GM12891 (cell line): ENCODE measurements at places on chromosomes 16 and 17.
A peak's percentile ranks its signal among the peaks of the same experiment; 100 is the strongest.

DNA sequence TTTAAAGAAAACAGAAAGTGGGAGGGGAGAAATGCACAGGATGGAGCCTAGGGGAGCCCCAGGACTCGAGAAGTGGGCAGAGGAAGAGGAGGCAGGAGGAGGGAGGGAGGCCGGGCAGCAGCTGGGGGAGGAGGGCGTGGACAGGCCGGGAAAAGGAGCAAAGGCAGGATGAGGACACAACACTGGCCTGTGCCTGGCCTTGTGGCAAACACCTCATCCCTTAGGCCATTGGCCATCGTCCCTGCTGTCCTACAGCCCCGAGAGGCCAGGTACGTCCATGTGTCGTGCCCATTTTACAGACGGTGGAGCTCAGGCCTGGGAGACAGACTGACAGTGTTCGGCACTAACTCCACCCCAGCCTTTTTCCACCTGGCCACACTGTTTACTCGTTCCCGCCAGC lies 15.9 kb downstream of the JPH3 start:
- no peak for DNase-seq

DNA sequence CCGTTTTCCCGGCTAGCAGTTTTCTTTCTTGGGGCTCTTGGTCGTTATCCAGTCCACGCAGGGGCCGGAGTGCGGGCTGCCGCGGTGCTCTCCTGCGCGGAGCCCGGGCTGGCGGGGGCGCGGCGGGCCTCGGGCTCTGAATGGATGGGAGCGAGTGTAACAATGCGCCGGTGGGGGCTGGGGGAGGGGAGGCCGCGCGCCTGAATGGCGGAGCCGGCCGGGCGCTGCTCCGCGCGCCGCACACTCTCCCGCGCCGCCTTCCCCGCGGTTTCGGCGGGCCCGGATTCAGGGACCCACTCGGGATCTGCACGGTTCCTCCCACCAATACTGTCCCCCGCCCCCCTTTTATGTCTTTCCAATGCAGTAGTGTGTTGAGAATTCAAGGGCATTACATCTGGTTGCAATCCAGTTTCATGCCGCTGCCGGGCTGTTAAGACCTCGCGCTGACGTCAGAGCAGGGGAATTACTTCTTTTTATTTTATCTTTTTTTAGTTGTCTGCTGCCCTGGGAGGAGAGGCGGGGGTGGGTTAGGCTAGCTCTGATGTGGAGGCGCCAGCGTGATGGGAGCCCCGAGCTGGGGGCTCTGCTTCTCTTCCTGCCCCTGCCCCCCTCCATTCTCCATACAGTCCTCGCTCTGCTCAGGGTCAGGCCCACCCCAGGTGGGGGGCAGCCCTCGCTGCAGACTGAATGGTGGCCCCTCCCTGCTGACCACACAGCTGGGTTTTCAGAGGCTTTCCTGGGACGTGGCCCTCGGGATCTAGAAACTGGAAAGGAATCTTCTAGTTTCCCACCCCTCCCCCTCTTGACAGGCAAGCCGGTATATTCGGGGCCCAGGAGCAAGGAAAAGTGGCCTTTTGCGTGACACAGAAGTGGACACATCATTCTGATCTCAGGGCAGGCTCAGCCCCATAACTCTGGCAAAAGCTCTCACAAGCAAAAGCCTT lies 1.8 kb downstream of the RAI1 start:
- DNase-seq: no peak

DNA sequence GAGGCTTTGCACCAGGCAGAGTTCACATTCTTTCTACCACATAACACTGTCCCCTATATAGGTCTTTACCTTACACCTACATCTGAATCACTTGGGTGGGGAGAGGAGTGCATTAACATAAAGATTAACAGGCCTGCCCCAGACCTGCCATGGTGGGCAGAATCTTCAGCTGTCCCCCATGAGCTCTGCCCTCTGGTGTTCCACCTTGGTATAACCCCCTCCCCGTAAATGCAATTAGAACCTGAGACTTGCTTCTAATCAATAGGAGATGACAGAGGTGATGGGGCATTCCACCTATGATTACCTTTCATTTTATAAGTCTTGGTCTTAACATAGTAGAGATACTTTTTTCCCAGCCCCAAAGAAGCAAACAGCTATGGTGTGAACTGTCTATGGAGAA lies 20.4 kb upstream of the GRIN2A start:
- DNase-seq: no peak

DNA sequence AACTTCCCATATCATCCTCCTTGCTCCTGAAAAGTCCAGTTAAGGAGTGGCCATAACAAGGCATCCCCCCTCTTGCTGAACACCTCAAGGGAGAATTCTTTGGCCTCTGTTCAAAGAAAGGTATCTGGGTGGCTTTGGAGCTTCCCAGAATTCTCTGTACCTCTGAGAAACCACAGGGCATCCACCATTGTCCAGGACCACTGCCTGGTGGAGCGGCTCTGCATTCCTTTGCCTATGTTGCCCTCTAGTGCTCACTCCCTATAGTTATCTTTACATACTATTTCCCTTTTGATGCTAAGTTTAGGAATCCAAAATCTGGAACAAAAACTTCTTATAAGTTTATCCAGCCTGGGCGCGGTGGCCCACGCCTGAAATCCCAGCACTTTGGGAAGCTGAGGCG lies 30.3 kb downstream of the CHD9NB start:
- peak; percentile 25 for DNase-seq

DNA sequence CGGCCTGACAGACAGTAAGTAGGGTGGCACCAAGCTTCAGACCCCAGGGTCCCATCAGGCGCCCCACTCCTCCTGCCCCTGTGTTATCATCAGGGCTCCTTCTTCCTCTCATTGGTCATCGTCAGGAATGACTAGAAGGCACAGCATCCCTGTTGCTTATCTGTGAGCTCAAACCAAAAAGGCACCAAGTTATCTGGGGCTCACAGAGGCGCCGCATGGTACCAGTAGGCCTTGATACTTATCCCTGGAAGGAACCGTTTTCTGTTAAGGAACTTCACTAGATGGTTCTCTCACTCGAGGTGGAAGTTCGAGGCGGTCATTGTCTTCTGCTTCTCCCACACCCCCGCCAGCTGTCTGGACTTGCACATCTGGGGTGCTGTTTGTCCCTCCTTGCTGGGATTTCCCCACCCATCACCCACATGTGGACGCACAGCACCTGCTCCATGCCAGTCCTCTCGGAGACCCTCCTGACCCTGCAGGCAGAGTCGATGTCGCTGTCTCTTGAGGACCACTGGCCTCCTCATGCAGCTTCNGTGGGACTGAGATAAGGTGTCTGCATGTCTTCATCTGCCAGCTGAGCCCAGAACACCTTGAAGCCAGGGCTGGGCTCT lies 52.1 kb downstream of the METRNL start:
- DNase-seq: no peak

GRCh38 chr17:33142705-33143299 lies 150.3 kb downstream of the ASIC2 start:
- no peak for DNase-seq

GRCh38 chr16:56371660-56371937 lies 53.7 kb downstream of the AMFR start:
- no peak for DNase-seq

GRCh38 chr17:63477480-63478440 lies 899 bp downstream of the ACE start:
- DNase-seq: no peak

DNA sequence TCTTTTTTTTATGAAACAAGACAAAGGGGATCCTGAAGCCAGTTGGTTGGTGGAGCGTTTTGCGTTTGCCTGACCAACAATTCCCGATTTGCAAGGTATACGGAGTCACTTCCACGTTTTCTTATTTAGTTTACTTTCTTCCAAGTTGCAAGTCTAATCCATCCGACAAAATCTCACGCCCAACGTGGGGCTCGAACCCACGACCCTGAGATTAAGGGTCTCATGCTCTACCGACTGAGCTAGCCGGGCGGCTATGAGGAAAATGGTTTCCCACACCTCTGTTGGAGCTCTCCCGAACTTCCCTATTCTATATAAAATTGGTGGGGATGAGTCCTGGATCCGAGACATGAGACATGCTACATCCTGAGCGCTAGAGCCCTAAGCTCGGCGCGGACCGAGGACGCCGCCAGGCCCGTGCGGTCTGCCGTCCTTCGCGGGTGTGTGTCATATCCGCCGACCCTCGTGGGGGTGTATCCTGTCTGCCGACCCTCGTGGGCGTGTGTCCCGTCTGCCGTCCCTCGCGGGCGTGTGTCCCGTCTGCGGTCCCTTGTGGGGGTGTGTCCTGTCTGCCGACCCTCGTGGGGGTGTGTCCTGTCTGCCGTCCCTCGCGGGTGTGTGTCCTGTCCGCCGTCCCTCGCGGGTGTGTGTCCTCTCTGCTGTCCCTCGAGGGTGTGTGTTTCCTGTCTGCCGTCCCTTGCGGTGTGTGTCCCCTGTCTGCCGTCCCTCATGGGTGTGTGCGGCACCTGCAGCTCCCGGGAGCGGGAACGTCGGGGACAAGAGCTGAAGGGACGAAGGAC lies 22.6 kb downstream of the ZNF213 start:
- DNase-seq: no peak

- DNase-seq: no peak
Measured at GRCh38 chr16:5010576-5011329, 23.0 kb downstream of the NAGPA start.

- DNase-seq: no peak
Measured at GRCh38 chr16:9135797-9136196, 44.4 kb downstream of the HAPSTR1 start.

DNA sequence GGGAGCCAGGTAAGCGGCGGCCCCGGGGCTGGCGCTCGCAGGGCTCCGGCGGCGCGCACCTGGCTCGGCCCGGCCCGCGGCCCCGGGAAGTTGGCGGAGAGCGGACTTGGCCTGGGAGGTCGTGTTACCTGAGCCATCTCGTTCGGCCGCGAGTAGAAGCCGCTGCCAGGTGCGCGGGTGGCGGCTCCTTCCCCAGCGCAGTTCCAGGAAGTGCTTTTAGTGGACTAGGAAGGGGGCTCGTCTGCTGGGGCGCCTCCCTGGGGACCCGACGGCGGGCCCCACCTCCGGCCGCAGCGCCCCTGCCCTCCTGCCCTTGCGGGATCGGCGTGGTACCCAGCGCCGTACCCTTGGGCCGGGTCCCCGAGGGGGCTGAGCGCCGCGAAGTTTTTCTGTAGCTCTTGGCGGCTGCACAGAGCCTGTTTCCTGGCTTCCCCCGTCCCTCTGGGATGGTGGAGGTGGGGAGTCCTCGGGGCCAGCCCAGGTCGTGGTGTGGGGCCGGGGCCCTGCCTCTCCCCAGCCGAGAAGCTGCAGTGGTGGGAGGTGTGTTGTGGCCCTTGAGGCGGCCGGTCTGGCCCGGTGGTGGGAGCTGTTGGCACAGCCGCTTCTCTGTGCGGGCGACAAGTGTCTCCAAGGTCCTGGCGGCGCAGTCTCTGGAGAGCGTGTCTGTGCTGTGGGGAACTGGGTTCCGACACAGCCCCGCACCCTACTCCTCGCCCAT lies 96.9 kb downstream of the RAB11FIP4 start:
- no peak for DNase-seq

- no peak for DNase-seq
Measured at GRCh38 chr16:78445818-78446217, 346.4 kb downstream of the WWOX start.

DNA sequence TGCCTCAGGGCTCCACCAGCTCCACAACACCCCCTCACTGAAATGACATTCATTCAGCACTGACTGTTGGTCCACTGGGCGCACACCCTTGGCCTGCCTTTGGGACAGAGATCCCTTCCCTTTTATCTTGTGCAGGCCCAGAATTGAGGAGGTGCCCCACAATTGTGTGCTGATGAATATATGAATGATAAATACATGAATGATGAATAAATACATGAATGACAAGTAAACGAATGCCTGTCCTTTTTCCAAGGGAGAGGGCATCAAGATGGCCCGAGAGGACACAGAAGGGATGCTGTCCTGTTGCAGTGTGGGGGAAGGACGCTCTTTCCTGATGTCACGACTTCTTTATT lies 5.7 kb downstream of the CCR7 start:
- no peak for DNase-seq

GRCh38 chr17:29039764-29040598 lies 3.0 kb upstream of the PIPOX start:
- no peak for DNase-seq

GRCh38 chr16:81626181-81626674 lies 152.9 kb upstream of the PLCG2 start:
- DNase-seq: no peak
